ENCODE measurements at places on chromosomes 6 and 20. TPM values are rescaled to one million over a fixed set of nuclear protein-coding genes. Genes with fewer than 3 reads are reported as not detected.

- no peak for DNase-seq
Measured at GRCh38 chr6:20769631-20770030, 235.4 kb downstream of the CDKAL1 start.

GRCh38 chr6:98343004-98343403 lies 491.4 kb upstream of the POU3F2 start:
- DNase-seq = no peak

GRCh38 chr20:9928955-9929354 lies 90.1 kb upstream of the PAK5 start:
- DNase-seq = no peak

GRCh38 chr6:161445021-161445799 lies 171.3 kb upstream of the AGPAT4 start:
- peak; percentile 68 for DNase-seq

- no peak for DNase-seq
Measured at GRCh38 chr6:23910420-23910819, 215.6 kb upstream of the NRSN1 start.

DNA sequence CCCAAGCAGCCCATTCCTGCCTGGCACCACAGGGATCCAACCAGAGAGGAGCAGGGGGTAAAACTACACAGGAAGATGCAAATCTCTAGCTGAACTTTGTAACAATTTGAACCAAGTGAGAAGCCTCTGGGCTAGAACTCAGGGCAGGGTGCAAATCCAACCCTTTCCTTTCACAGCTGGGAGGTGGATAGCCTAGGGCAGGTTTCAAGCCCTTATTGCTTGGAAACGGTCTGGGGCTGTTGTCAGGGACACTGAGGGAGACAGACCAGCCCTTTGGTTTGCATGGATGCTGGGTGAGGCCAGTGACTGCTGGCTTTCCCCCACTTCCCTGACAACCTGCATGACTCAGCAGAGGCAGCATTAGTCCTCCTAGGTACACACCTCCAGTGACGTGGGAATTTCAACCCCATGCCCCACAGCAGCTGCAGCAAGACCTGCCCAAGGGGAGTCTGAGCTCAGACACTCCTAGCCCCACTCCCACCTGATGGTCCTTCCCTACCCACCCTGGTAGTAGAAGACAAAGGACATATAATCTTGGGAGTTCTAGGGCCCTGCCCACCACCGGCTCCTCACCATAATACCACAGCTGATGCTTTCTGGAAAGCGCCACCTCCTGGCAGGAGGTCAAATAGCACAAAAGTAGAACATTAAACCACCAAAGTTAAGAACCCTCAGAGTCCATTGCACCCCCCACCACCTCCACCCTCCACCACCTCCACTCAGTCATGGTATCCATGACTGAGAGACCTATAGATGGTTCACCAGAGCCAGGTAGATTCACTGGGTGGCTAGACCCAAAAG lies 797.7 kb upstream of the MAN1A1 start:
- DNase-seq = no peak

GRCh38 chr20:57654363-57654997 lies 34.3 kb upstream of the ZBP1 start:
- DNase-seq = peak; percentile 34

The TMEM151B gene
- not detected for total RNA-seq

The ZFP64 gene
- 9.1 TPM for total RNA-seq

The LSM14B gene
- 55.9 TPM for total RNA-seq

Measured in LHCN-M2 (cell line).